ENCODE measurements at places on chromosomes 11 and 22.

DNA sequence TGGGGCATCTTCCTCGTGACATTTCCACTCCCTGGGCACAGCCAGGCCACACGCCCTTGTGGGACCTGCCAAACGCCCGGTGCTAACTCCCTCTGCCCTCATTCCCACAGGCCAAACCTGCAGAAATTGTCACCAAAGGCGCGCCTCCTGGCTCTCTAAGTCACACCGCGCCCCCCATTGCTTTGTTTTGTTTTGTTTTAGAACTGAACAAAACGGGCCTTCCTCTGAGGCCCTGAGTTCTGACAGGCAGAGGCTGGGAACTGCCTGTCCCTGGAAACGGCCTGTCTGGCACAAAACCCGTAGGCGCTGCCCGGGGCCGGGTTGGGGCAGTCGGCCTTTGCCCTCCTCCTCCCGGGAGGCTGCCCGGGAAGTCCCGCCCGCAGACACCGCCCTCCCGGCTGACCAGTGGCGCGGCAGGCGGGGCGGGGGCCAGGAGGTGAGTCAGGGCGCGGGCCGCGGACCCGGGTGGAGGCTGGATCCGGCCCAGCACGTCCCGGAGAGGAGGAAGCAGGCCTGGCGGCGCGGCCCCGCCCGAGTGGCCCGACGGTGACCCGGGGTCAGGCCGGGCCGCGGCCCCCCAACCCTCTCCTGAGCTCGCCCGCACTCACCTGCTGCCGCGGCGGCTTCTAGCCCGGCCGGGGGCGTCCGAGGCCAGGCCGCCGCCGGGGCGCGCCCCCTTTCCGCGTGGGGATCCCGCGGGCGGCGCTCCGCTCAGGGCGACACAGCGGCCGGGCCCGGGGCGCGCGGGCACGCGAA lies 465 bp downstream of the SUN2 start:
- peak; percentile 51 for DNase-seq

- no peak for DNase-seq
These were observed 20.1 kb upstream of the NECTIN1 start for GRCh38 chr11:119749006-119749565.

GRCh38 chr22:22327723-22328122 lies 83.1 kb downstream of the VPREB1 start:
- no peak for DNase-seq

DNA sequence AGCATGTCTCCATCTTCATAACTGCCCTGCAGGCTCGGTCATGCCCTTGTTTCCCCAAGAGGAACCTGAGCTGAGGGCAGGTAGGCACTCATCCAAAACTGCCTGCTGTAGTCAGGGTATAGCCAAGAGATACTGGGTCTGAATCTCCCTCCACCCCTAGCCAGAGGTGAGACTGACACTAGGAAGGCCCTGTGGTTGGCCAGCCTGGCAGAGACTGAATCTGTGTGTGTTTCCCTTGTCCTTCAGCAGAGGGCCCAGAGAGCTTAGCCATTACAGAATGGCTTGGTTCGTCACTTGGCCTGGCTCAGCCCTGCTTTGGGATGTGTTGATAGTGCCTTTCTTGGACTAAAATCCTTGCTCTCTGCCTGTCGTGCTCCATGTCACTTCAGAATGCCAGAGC lies 79.3 kb upstream of the SUSD2 start:
- no peak for DNase-seq

GRCh38 chr22:45966320-45966894 lies 10.6 kb downstream of the WNT7B start:
- peak; percentile 80 for DNase-seq

DNA sequence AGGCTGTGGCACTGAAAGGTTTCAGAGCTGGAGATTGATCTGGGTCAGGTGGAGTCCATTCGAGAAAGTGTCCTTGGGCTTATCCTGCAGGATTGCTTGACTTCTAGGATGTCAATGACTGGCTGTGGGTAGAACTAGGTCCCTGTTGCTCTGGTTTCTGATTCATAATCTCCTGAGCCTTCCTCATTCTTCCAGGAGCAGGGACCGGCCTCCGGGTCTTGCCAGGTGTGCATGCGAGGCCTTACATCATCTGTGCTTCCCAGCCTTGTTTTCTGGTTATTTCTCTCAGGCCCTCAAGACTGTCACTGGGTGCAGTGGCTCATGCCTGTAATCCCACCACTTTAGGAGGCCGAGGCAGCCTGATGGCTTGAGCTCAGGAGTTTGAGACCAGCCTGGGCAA lies 33.3 kb upstream of the SORL1-AS1 start:
- no peak for DNase-seq

DNA sequence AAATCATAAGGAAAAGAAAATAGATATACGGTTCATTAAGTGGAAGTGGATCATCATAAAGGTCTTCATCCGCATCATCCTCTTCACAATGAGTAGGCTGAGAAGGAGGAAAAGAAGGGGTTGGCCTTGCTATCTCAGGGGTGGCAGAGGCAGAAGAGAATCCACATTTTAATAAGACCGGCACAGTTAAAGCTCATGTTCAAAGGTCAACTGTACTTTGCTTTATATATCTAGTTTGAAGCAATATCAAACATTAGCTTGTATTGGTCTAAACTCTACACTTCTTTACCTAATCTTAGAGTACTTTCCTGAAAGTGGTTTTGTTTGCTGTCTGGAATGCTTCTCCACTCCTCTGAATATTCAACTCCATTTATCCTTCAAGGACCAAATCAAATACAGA lies 5.7 kb upstream of the PPFIBP2 start:
- no peak for DNase-seq

GRCh38 chr11:79708319-79708932 lies 267.6 kb upstream of the TENM4 start:
- DNase-seq: peak; percentile 5

DNA sequence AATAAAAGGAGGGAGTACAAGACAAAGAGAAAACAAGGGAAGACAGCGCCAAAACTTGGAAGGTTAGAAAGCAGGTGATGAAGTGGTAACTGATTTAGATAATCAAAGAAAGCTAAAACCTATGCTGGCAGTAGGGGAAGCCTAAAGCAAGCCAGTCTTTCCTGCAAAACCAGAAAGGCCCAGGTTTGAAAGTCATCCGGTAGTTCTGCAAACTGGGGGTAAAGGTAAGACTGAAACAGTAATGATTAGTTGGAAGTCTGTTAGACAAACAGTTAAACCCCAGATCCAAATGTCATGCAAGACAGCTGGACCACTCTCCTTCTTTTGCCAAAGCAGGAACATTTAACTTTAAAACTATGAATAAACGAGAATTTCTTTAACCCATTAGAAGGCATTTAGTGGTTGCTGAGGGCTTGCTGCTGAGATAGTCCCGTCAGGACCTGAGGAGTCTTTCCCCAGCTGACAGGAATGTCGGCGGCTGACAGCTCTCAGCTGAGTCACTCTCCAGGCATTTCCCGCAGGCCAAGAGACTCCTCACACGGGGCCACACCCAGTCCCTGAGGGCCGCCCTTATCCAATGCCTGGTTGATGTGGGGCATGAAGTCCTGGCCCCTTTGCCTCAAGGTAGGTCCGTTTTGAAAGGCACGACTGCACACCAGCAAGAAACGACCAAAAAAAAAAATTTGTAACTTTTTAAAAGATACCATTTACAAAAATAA lies 36.3 kb upstream of the CFAP300 start:
- DNase-seq: no peak

GRCh38 chr11:95507794-95508193 lies 276.8 kb upstream of the SESN3 start:
- DNase-seq: no peak

- no peak for DNase-seq
These were observed 1.7 kb downstream of the SLC37A4 start for GRCh38 chr11:119029069-119029339.

DNA sequence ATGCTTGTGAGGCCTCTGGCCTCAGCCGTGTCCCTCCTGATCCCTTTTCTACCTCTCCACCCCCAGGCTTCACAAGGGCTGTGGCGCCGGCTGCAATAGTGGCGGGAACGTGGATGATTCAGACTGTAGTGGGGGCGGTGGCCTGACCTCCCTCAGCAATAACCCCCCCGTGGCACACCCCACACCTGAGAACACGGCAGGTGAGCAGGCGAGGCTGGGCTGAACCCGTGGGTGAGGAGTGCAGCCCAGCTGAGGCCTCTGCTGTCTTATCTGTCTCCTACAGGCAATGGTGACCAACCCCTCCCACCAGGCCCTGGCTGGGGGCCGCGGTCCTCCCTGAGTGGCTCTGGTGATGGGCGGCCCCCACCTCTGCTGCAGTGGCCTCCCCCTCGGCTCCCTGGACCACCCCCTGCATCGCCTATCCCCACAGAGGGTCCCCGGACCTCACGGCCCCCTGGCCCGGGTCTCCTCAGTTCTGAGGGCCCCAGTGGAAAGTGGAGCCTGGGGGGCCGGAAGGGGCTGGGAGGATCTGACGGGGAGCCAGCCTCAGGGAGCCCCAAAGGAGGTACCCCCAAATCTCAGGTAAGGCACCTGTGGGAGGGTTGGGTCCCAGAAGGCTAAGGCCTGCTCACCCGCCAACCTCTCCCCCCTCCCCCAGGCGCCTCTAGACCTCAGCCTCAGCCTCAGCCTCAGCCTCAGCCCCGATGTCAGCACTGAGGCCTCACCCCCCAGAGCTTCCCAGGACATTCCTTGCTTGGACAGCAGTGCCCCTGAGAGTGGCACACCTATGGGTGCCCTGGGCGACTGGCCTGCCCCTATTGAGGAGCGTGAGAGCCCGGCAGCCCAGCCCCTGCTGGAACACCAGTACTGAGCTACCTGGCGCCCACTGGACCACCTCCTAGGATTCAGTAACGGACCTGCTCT lies 1.5 kb upstream of the SIPA1 start:
- no peak for DNase-seq

DNA sequence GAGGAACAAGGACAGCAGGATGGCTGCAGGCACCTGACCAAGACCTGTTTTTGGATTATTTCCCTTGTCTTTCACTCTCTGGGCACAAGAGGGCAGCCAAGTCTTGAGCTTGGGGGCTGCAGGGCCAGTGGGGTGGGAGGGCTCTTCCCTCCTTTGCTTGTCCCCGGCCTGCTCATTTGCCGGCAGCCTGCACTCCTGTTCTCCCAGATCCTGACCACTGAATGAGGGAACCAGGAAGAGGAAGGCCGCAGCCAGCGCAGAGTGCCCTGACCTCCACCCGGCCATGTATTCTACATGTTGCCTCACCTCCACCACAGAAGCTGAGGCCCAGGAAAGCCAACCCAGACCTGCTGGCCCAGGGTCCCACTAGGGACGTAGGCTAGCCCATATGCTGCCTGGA lies 15.5 kb upstream of the NNMT start:
- no peak for DNase-seq

- no peak for DNase-seq
These were observed 13.1 kb downstream of the PANX1 start for GRCh38 chr11:94141511-94142307.

DNA sequence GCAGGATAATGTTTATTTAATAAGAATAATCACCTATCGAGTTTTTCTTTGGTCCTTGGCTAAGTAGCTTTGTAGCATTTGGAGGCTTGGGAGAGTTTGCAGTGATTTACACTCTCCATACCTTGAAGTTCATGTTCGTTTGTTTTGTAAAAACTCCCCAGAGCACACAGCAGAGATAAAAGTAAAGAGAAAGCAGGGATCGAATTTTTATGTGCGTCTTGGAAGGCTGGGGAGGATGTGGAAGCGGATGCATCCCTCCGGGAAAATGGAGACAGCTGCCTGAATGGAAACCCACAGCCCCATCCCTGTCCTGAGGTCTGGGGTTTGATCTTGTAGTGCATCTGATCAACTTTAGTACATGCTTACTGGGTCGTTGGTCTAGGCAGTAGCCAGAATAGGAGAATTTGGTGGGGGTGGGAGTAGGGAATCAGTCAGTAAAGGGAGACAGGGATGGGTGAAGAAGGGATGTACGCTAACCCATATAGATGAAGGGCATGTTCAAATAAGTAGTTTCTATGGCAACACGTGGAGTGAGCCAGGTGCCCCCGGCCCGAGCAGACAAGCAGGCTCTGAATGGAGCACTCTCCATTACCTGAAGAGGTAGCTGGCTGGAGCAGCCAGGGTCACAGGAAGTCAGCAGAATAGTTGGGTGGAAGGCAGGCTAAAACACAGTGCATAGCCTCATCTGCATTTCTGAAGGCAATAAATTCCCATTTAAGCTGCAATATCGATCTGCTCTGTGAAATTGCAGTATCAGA lies 147.8 kb downstream of the COMMD9 start:
- no peak for DNase-seq

DNA sequence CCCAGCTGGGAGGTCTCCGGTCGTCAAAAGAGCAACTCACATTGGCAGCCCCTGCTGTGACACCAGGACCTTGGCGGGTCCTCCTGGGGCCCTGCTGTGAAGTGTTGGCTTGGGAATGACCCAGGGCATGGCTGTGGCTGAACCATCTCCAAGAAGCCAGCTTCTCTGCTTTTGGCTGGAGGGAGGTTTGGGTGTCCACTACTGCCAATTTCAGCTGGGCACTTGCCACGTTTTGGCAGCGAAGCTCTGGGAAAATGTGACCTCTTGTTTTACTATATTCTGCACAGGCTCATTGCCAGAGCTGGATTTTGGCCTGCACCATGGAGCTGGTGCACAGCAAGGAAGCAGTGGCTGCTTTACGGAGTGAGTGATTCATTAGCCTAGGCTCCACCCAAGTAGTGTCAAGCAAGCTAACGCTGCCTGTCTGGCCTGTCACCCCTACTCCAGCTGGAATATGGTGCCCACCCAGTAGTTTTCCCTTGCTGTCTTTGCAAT lies 24.3 kb upstream of the SMCO4 start:
- no peak for DNase-seq

GRCh38 chr11:1867381-1867780 lies 14.5 kb downstream of the LSP1 start:
- no peak for DNase-seq

GRCh38 chr11:8266246-8267241 lies 2.9 kb upstream of the LMO1 start:
- DNase-seq: no peak

- DNase-seq: no peak
These were observed 6.0 kb downstream of the AIFM3 start for GRCh38 chr22:20972933-20973577.

GRCh38 chr11:20452585-20452984 lies 65.1 kb downstream of the PRMT3 start:
- no peak for DNase-seq

- no peak for DNase-seq
These were observed 68.5 kb upstream of the PPARA start for GRCh38 chr22:46081831-46082210.

DNA sequence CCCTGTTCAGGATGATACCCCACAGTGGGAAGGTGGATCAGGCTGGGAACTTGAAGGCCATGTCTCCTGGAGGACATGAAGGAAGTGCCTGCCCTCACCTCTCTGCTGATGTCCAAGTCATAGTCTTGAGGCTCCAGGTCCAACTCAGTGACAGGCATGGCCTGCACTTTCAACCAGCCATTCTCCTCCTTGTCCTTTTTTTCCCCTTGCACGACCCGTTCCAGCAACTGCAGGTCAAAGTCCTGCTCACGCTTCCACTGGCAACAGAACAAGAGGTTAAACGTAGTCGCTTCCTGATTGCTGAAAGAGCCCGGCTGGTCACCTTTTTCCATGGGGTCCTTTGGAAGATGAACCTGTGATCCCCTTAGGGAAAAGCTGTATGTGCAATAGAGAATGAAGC lies 47.7 kb downstream of the C11orf58 start:
- no peak for DNase-seq

GRCh38 chr11:130031945-130032344 lies 29.3 kb upstream of the PRDM10 start:
- no peak for DNase-seq

All from HL-60 (cell line).